ENCODE measurements at places on chromosomes 1 and 21.

- no peak for DNase-seq
Measured at GRCh38 chr1:153792631-153793041, 17.4 kb downstream of the SLC27A3 start.

DNA sequence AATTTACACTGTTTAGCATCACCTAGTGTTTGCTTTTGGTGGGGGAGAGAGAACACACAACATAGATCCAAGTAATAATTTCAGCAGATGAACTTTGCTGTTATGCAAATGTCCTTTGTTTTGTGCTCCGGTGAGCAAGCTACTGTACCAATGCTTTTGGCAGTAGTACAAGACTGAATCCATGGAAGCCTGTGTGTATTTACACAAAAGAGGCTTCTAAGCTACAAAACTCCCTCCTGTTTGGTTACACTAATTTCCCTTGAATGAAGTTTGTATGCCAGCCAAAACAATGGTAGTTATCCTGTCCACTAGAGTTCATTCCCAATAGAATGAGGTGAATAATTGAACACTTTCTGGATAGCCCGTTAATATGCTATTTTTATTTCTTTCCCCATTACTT, 320.5 kb downstream of the KCTD3 start:
- no peak for DNase-seq

- no peak for DNase-seq
Measured at GRCh38 chr1:65066419-65066765, 81.6 kb upstream of the AK4 start.

- DNase-seq = no peak
Measured at GRCh38 chr1:65021795-65022194, 55.4 kb upstream of the JAK1 start.

- peak; percentile 29 for DNase-seq
Measured at GRCh38 chr1:90402893-90403849, 313.9 kb downstream of the BARHL2 start.

GRCh38 chr1:100394285-100394684, 42.0 kb downstream of the CDC14A start:
- DNase-seq = no peak

- peak; percentile 20 for DNase-seq
Measured at GRCh38 chr1:186618401-186619170, 61.6 kb downstream of the PTGS2 start.

DNA sequence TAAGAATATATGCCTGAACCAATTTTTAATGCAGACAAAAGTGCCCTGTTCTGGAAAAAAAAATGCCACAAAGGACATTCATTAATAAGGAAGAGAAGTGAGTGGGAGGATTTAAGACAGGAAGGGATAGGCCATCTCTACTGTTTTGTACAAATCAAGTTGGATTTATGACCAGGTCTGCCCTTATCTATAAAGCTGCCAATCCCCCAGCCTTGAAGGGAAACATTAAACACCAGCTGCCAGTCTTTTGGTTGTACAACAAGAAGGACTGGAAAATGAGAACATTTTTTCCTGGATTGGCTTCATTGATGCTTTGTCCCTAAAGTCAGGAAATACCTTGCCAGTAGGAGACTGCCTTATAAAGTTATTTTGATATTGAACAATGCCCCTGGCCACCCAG, 444.0 kb downstream of the NPHP4 start:
- DNase-seq = no peak

- no peak for DNase-seq
Measured at GRCh38 chr1:210213335-210213734, 19.3 kb upstream of the SERTAD4 start.

DNA sequence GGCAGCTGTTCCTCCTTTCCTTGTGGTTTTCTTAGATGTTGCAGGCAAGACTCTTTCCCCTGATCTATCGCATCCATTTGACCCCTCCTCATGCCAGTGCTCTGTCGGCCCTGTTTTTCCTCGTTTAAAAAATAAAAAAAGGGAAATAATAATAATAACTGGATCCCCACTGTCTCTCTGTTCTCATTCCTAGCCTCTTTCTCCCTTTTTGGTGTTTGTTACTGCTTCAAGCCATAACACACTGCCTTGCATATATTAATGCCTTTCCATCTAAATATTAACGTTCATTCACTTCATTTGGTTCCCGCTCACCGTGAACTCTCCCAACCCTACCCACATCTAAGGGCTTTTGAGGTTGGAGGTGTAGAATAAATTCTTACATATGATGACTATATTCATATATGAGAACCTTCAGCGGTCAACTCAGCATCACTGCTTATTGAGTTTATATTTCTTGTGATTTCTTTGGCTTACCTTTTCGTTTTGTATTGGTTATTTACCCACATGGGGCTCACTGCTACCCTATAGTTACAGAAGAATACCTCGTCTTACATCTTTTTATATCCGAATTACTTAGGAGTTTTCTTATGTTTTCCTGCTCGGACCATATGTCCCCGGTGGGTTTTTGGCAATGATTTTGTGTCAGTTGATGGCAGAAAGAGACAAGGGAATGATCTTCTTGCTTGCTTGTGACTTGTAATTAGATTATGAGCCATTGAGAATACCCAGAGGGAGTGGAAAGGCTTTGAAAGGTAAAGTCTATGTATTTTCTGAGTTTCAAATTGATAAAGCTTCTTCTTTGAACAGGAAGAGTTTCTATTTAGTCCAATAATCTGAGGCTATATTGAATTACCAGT, 805 bp downstream of the ATG4C start:
- DNase-seq = peak; percentile 20

DNA sequence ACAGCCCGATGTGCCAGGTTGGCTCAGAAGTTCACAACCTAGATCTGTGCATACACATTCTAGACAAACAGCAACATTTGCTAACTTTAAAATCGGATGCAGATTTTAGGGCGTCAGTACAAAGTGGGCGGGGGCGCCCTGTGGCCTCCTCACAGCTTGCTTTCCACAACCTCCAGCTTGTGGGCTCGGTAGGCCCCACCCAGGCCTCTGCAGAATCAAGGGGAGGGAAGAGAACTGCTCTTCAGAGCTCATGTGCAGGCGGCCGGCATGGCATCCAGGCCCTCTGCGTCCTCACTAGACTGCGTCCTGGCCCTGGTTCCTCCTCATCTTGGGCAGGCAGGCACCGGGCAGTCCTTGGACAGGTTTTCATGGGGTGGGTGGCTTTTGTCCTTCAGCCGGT, 59.3 kb downstream of the AJAP1 start:
- DNase-seq = no peak

DNA sequence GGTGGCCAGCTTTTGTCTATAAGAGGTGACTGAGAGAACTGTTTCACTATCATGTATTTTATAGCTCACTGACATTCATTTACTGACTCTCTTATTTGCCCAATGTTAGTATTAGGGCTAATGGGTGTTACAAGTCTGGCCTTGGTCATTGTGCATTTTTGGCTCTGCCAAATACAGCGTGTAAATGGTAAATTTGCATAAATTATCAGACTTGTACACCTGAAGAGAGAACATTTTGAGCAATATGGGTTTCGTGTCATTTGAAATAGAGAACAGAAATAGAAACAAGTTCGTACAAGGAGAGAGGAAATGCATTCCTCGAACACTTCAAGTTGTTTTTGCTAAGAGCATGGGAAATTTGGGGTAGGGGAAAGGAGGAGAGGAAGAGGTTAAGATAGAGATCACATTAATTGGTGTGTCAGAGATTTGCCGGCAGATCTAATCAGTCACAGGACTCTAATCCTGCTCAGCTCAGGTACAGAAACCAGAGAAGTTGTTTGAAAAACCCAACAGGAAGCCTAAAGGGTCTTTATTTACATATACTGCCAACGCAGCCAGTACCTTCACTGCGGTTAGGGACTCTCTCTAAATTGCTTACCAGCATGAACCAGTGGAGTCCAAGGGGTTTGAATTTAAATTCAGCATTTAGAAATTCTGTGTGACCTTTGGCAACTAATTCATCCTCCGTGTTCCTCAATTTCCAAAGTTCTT, 261.5 kb downstream of the GPATCH2 start:
- no peak for DNase-seq

GRCh38 chr1:178644308-178645120, 80.5 kb upstream of the RALGPS2 start:
- DNase-seq = no peak

DNA sequence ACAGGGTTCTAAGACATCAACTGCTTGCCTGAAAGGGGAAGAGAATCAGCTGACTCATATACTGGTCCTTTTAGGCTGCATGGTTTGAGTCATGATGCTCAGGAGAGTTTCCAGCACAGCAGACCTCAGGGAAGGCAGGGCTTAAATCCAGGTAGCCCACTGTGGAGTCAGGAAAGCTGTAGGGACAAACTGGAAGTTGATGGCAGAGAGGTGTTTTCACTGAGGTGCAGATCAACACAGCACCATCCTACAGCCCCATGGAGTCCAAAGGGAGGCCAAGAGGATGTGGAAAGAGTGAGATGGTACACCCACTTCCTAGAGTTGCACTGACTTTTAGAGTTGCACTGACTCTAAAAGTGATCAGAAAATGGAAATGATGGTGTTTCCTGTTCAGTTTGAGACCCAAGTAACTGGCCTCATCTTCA, 252.4 kb upstream of the DUSP10 start:
- no peak for DNase-seq

GRCh38 chr1:177703888-177704446, 265.9 kb downstream of the SEC16B start:
- no peak for DNase-seq

DNA sequence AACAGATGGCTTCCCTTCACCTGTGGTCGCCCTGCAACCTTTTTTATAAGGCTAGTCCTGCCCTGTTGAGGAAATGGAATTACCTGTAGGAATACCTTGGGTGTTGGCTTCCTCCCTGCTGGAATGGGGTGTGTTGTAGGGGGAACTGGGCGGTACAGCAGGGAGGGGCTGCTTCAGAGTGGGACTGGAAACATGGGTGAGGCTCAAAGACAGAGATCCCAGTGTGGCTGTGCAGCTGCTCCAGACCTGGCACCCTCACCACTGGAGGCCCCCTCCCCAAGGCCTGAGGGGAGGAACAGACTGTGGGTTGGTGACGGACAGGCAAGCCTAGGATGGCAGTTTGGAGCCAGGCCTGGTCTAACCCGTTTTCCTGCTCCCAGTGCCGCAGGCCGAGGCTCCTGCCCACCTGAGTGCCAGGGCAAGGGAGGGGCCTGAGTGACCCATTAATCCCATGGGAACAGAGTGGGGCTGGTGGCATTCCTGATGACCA, 4.5 kb downstream of the EFNA3 start:
- DNase-seq = no peak

DNA sequence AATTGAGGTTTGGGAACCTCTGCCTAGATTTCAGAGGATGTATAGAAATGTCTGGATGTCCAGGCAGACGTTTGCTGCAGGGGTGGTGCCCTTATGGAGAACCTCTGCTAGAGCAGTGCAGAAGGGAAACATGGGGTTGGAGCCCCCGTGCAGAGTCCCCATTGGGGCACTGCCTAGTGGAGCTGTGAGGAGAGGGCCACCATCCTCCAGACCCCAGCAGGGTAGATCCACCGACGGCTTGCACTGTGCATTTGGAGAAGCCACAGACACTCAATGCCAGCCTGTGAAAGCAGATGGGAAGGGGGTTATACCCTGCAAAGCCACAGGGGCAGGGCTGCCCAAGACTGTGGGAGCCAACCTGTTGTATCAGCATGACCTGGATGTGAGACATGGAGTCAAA, 354.6 kb downstream of the ZNF326 start:
- DNase-seq = no peak

- no peak for DNase-seq
Measured at GRCh38 chr1:111241797-111242196, 14.3 kb downstream of the CHI3L2 start.

GRCh38 chr1:36481771-36482723, 666 bp downstream of the CSF3R start:
- DNase-seq = no peak

DNA sequence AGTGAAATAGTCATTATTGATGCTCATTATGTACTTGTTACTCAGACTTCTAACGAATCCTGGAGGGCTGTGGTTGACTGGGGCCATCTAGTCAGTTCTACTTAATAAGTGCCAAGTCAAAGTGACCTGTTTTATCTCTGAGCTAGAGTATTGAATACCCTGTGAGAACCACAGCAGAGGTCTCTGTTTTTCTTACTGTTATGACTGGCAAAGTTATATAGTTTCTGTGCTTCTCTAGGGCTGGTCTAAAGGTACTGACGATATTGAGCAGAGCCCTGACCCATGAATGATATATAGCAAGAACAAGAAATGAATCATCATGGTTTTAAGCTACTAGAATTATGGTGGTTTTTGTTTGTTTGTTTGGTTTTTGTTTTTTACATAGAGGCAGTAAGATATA, 555.8 kb downstream of the PLA2G4A start:
- DNase-seq = no peak
